ENCODE measurements at places on chromosomes 1 and 21.

GRCh38 chr1:169945181-169945580 is 51.5 kb upstream of the SCYL3 start:
- DNase-seq: no peak

DNA sequence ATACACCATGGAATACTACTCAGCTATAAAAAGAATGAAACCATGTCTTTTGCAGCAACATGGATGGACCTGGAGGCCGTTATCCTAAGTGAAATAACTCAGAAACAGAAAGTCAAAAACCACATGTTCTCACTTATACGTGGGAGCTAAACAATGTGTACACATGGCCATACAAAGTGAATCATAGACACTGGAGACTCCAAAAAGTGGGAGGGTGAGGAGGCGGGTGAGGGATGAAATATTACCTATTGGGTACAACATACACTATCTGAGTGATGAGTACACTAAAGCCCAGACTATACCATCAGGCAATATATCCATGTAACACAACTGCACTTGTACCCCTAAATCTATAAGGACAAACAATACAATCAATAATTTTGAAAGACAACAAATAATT is 39.5 kb upstream of the FAM20B start:
- DNase-seq: no peak

GRCh38 chr1:76465030-76465429 is 390.5 kb downstream of the ST6GALNAC3 start:
- DNase-seq: no peak

DNA sequence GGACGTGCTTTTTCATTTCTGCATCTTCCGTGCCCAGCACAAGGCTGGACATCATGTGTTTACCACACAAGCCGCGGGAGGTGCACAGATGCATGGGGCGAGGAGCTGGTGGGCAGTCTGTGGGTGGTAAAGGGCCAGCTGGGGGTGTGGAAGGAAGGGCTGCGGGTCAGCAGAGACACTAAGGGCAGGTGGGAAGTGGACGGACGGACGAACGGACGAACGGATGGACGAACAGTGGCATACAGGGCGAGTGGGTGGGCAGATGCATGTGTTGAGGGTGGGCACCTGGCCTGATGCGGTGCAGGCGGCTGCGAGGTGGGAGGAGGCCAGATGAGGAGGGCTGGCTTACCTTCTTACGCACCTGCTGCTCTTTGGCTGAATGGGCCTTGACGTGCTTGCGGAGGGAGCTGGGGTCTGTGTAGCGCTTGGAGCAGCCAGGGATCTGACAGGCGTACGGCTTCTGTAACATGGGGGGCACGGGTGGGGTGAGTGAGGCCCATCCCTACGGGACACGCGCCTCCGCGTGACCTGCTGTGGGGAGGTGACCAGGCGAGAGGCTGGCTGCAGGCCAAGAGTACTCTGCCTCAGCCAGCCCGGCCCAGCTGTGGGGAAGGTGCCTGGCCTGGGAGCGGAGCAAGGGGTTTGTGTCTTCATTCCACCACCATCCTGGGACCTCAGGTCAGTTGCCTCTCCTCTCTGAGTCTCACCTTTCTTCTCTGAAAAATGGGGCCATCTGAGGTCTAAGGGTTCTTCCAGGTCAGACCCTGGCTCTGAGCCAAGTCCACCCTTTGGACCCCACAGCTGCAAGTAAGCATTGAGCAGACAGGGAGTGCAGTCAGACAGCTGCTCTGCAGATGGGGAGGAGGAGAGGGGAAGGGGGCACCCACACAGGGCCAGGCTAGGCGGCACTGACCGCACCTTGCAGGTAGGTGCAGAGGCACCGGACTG is 65.5 kb downstream of the DMRTB1 start:
- DNase-seq: no peak

GRCh38 chr21:34734696-34735095 is 65.9 kb downstream of the CLIC6 start:
- DNase-seq: no peak

- DNase-seq: no peak
Measured at GRCh38 chr1:110130989-110131388, 18.7 kb downstream of the UBL4B start.

DNA sequence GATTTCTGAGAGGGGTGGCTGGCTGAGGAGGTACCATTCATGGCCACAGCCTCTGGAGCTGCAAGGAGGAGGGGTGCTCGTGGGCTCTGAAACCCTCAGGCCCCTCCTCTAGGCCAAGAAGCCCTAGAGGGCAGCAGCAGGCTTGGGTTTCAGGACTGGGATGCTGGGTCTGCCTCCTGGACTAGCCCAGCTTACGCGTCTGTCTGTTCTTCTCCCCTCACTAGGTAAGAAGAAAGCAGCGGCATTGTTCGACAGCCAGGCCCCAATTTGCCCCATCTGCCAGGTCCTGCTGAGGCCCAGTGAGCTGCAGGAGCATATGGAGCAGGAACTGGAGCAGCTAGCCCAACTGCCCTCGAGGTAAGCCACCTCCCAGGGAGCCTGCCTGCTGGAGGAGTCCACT is 60.3 kb downstream of the TMEM53 start:
- DNase-seq: no peak

- DNase-seq: no peak
Measured at GRCh38 chr1:82894635-82895034, 1093.9 kb downstream of the ADGRL2 start.

GRCh38 chr21:34967509-34968289 is 81.4 kb downstream of the RUNX1 start:
- no peak for DNase-seq

DNA sequence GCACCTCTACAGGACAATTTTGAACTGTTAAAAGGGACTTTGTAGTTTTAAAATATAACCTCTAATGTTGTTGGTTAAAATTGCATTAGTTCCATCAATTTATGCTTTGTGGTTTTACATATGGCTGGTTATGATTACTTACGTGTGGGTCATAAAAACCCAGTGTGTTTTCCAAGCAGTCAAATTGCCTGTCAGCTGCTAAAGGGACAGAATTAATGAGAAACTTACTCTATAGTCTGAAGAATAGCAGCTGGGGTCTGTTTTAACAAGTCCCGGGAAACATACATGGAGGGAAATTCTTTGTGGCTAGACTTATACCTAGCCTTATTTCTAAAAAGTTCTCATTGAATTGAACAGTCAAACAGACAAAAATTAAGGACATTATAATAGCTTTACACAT is 820.9 kb upstream of the ADGRL4 start:
- no peak for DNase-seq

DNA sequence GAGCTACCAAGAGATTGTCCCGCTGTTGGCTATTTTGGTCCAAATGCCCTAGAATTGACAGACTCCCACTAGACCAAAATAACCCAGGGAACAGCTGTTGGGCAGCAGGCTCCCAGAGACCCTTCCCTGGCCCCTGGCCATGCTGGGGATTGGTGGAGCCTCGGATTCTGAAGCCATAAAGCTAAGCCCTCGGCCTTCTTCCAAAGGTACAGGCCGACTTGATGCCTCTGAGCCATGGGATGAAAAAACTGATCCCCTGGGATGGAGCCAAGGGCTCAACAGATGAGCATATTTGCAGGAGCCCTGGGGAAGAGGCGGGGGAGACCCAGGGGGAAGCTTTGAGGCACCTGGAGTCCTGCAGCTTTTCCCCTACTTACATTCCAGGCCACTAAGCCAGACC is 1.0 kb upstream of the LRRC38 start:
- DNase-seq: no peak

DNA sequence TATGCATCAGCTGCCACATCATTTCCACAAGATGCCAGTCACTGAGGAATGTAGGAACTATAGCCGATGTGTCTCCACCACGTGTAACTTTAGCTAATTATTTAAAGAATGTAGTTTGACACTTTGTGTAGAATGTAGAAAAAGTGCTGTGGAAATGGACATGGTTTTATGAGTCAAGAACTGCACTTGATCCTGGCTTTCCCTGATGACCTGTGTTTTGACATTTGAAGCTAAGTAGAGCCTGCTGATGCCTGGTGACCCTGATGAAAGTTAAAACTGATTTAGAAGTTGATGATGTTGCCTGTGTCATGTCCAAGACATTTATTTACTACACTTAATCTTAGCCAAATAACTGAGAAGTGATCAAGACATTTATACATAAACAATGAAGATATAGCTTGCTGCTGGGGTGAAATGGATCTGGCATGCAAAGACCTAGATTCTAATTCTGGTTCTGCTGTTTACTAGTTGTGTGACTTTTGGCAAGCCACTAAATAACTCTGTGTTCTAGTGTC is 4.4 kb upstream of the OSBPL9 start:
- DNase-seq: no peak

- DNase-seq: no peak
Measured at GRCh38 chr1:53959664-53960250, 13.6 kb downstream of the LRRC42 start.

- no peak for DNase-seq
Measured at GRCh38 chr21:45283611-45284455, 3.9 kb downstream of the POFUT2 start.

DNA sequence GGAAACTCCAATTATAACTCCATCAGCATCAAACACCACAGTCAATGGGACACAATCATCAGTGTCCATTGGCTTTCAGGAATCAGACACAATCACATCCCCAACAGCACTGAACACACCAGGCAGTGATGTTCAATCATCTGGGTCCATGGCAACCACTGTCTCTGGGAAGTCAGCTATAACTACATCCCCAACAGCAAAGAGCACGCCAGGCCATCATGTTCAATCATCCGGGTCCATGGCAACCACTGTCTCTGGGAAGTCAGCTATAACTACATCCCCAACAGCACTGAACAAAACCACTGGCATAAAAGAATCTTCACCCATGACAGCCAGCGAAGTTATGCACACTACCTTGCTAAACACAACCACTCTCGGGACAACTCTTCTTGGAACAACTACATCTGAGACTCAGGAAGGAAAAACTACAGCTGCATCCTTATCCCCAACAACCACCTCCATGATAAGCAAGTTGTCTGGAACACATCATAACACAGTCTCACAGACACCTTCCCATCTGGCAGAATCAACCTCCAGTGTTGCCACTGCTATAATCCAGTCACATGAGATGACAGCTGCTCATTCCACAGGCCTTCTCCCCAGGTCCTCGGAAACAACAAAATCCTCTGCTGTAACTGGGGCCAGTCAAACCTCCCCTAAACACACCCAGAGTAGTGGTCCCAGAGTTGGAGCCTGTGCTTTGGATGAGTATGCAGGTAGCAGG is 19.9 kb downstream of the CATSPER4 start:
- no peak for DNase-seq

DNA sequence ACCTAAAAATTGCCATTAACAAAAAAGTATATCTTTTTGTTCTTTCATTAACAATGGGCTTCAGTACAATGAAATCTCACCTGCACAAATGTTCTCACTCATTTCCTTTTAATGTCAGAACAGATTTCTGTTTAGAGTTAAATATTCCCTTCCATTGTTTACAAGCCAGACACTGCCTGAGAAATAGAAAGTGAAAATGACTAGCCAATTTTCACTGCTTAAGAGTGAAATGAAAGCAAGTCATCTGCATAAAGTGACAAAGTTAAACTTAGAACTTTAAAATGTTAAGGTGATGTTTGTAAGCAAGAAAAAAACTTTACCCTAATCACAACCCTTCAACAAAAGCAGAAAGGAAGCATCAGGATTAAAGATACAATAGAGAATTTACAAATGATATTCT is 27.5 kb downstream of the COA6 start:
- DNase-seq: no peak
